ENCODE measurements at places on chromosomes 7 and 10.

GRCh38 chr7:27160145-27160545 lies 3.7 kb upstream of the HOXA7 start:
- no peak for DNase-seq

DNA sequence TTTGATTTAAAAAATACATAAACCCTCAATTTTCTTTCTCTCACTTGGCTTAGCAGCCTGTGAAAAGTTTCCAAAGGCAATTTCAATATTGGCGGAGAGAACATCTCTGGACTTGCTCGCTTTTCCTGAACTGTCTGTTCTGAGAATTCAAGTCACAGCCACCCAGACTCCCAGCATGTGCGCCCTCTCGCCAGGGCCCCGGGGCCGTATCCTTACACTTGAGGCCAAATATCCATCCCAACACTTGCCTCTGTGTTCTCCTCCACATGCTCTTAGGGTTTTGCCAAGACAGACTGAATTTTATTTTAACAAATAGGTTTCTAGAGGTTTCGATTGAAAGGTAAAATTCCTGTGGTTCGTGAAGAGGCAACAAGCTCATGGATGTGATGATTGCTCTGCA lies 111.5 kb upstream of the GPR26 start:
- no peak for DNase-seq

DNA sequence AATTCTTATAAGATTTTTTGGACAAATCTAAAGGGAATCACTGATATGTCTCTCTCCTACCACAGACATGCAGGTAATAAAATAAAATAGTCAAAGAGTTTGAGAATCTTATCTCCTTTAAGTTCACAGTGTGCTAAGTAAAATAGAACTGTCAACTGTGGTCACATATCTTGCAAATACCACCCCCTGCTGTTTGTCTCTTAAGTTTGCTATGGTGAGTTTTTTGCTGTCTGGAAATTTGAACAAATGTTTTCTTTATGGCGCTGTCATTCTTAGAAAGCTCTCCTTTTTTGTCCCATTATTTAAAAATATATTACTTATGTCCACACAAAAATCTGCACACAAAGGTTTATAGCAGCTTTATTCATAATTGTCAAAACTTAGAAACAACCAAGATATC lies 19.6 kb downstream of the GIMAP5 start:
- DNase-seq: no peak

DNA sequence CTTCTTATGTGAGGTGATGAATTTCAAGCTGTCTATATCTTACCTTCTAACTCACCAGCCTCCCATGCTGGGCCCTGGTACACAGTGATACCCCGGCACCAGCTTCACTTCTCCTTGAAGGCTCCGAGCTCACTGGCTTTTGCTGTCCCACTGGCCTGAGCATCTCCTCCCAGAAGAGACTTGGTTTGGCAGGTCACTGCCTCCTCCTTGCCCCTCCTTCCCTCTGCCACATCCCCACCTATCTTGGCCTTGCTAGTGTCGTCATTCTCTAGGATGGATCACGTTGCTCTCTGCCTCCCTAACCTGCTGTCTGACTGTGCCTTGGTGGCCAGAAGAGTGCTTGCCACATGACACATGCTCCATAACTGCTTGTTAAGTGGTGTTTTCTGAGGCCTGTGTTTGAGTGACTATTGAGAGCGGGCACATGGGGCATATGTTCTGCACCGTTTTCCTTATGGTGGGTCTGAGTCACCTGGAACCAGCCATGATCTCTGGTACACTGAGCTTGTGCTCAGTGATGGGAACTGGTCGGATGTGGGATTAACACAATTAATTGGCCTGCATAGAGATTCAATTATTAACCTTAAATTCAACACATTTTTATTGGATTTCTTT lies 86.5 kb downstream of the TMEM178B start:
- DNase-seq: peak; percentile 62

- DNase-seq: no peak
These were observed 137.7 kb upstream of the PFKP start for GRCh38 chr10:2929480-2930258.

DNA sequence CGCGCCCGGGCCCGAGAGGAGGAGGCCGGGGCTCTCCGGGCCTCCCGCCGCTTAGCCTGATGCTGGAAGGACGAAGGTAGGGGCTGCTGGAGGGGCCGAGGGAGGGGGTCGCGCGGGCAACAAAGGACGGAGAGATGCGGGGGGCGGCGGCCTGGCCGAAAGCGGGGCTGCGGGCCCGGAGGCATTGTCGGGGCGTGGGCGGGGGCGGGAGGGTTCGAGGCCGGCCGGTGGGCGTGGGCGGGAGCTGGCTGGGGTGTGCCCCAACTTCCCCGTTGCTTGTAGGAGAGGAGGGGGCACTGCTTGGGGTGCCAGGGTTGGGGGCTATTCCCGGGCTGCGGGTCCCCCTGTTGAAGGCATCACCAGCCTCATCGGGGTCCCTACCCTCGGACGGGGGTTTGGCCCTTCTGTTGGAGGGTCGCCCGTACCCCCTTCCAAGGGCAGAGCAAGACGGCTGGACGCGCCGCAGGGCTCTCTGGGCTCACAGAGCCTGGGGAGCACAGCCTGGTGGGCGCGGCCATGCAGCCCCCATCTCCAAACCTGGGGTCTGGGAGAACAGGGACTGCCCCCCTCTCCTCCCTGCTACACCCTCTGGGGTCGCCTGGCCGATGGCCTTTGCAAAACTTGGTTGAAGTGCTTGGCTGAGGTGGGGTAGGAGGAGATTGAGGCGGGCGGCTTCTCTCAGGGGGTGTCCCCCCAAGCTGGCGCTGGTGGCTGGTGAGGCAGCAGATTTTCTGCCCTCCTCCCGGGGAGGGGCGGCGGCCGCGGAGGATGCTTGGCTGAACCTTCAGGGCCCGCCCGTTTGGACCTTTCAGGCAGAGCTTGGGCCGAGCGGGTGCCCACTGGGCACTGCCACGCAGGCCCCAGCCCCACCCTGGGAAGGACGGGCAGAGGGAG lies 699 bp downstream of the CLIP2 start:
- DNase-seq: no peak

- no peak for DNase-seq
These were observed 31.1 kb upstream of the ADD3 start for GRCh38 chr10:109976681-109977080.

DNA sequence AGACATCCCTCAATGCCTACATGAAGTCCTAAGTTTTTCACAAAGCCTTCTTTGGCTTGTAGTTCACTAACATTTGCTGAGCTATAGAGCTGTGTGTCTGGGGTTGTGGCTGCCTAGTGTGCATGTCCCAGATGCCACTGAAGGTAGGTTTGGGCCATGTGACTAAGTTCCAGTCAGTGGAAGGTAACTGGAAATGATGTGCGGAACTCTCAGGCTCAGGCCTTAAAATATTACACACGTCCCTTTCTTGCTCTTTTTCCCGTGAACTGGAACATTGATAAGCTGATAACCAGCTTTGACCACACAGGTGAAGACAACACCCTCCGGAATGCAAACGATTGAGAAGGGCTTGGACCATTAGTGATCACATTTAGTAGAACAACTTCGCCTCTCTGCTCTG lies 358.1 kb downstream of the GATA3 start:
- DNase-seq: no peak
